ENCODE measurements at places on chromosomes 4 and X. TPM values are rescaled to one million over a fixed set of nuclear protein-coding genes. Genes with fewer than 3 reads are reported as not detected.

- peaks cover 12% of the 10 kb centered on the region for H3K4me1 ChIP-seq
- peak overlapping the region; percentile 43 for H3K27ac ChIP-seq
- H3K36me3 ChIP-seq, result no peaks in the 10 kb centered on the region
- DNase-seq, result peak; percentile 31
- H3K4me3 ChIP-seq, result no peak overlapping the region
- no peaks in the 10 kb centered on the region for H3K27me3 ChIP-seq
Observed at GRCh38 chrX:13487731-13488505, 81.5 kb upstream of the EGFL6 start.

DNA sequence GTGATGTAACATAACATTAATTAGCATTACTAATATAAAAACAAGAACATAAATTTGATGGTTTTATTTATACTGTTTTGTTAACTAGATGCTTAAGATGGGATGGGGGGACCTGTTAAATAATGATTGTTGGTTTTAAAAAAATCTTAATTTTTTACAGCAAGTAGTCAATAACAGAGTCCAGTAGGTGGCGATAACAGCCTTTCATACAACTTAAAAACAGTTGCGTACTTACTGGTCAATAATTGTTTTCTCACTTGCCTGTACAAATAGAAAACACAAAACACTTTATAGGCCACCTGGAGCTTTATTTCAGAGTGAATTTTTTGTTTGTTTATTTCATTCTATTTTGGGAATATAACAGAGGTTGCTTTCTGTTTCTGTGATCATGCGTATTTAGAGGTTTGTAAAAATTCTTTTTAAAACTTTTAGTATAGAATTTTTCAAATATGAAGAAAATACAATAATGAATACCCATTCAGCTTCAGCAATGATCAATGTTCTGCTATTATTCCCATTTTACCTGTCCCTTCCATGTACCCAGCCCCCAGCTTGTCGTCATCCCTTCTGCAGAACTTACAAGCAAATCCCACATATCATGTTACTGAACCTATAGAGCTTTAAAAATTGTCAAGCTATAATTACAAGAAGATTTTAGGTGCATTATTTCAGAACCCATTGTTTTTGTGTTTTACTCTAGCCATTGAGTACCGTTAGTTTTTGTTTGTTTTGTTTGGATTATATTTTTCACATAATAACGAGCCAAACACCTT is 97.1 kb downstream of the MRPL1 start:
- H3K36me3 ChIP-seq, result peaks cover 2% of the 10 kb centered on the region
- H3K27ac ChIP-seq, result no peak overlapping the region
- DNase-seq, result no peak
- H3K4me3 ChIP-seq, result no peak overlapping the region

GRCh38 chrX:134406356-134407064 is 53.5 kb upstream of the HPRT1 start:
- no peak overlapping the region for H3K27ac ChIP-seq
- H3K36me3 ChIP-seq, result no peaks in the 10 kb centered on the region
- no peaks in the 10 kb centered on the region for H3K4me1 ChIP-seq
- no peak for DNase-seq
- H3K27me3 ChIP-seq, result no peaks in the 10 kb centered on the region

- no peak overlapping the region for H3K27ac ChIP-seq
- H3K36me3 ChIP-seq, result no peaks in the 10 kb centered on the region
- no peak for DNase-seq
- no peaks in the 10 kb centered on the region for H3K27me3 ChIP-seq
- H3K4me1 ChIP-seq, result no peaks in the 10 kb centered on the region
Observed at GRCh38 chr4:89598602-89599001, 238.4 kb downstream of the SNCA start.

DNA sequence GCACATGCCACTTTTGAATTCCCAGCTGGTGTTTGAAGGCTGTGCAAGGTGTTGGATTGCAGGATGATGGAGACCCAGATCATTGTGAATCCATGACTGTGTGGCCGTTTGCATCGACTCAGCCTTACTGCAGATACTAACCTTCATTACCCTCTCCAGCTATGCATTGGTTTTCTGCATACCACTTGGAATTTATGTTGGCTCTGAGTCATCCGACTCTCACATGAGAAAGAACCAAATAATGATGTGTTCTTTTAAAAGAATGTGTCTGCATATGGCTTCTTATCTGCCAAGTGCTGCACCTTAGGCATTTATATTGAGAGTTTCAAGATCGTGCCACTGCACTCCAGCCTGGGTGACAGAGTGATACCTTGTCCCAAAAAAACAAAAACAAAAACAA is 106.7 kb upstream of the PRKX start:
- no peak overlapping the region for H3K4me3 ChIP-seq
- H3K4me1 ChIP-seq, result no peaks in the 10 kb centered on the region
- no peaks in the 10 kb centered on the region for H3K27me3 ChIP-seq
- DNase-seq, result no peak
- no peak overlapping the region for H3K27ac ChIP-seq
- no peaks in the 10 kb centered on the region for H3K36me3 ChIP-seq

DNA sequence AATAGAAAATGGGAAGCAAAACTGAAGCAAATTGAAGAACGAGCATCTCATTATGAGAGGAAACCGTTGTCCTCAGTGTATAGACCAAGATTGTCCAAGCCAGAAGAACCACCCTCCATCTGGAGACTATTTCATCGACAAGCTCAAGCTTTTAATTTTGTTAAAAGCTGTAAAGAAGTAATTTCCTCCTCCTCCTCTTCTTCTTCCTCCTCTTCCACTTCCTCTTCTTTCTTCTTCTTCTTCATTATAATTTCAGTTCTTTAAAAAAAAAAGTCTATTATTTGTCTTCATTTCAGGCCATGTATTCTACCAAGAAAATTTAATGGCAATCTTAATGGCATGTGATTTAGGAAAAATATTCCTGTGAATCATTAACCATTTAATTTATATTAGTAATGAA is 7.6 kb downstream of the PRIMPOL start:
- no peaks in the 10 kb centered on the region for H3K27me3 ChIP-seq
- no peak for DNase-seq
- H3K27ac ChIP-seq, result no peak overlapping the region

DNA sequence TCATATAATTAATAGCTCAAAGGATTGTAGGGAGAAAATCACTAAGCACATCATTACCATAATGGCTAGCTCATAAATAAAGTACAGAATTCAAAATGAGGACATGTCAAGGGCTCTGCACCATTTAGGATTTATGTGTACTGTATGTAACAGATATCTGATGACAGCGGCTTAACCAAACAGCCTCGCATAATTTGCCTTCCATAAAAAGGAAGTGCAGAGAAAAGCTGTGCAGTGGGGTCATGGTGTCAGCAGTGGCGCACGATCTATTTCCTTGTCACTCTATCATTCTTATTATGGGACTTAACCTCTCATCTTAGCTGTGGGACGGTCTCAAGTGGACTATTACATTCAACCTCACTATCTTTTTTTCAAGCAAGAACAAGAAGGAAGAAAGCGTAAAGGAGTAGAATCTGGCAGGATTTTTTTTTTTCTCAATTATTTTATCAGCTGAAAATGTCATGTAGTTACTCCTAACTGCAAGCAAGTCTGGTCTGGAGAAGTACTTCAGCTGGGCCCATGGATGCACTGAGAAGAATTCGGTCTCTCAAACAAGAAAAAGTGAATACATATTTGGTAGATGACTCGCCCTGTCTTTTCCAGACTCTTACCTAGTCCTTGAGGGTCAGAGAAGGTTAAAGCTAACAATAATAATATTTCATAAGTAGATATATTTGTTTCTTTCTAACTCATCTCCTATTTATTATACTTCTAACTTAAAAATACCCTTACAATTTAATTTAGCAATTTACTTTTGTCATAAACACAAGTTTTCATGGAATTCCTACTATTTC is 94.6 kb downstream of the COX18 start:
- H3K27ac ChIP-seq, result no peak overlapping the region
- H3K36me3 ChIP-seq, result no peaks in the 10 kb centered on the region
- no peak overlapping the region for H3K4me3 ChIP-seq
- no peaks in the 10 kb centered on the region for H3K27me3 ChIP-seq
- DNase-seq, result no peak

DNA sequence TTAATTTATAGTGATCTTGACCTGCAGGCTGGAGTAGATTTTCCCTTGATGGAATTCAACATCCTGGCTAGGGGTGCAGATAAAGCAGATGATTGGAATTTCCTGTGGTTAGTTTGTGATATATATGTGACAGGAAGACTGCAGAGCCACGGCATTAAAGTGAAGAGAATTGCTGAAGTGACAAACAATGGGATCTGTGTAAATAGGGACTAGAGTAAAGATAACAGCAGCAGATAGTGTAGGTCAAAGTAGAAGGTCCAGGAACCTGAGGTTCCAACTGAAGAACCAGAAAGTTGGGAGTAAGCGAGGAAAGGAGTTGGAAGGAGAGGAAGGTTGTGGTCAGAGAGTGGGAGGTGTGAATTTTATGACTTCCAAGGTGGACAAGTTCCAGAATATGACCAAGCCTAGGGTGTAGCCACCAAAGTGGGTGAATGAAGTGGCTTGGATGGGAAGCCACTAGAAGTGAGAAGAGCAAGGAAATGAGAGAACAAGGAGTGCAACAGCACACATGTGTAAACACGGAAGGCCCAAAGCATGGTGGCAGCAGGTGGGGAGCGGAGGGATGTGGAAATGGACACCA is 325.0 kb downstream of the RAB28 start:
- no peaks in the 10 kb centered on the region for H3K27me3 ChIP-seq
- DNase-seq, result no peak
- no peak overlapping the region for H3K4me3 ChIP-seq
- H3K36me3 ChIP-seq, result no peaks in the 10 kb centered on the region
- no peak overlapping the region for H3K27ac ChIP-seq

Gene SEC24D
- total RNA-seq, result 36.3 TPM

Gene FAM9C
- not detected for total RNA-seq

Gene MAMLD1
- 3.9 TPM for total RNA-seq

Gene HSD17B13
- 4.2 TPM for total RNA-seq

Gene CXCL13
- total RNA-seq, result 4.7 TPM

Gene AMER1
- total RNA-seq, result 3.3 TPM

Gene CLCN4
- total RNA-seq, result 16.5 TPM

All from upper lobe of left lung (tissue), 6 donors.